ENCODE measurements at places on chromosomes 6 and 20. TPM values are rescaled to one million over a fixed set of nuclear protein-coding genes. Genes with fewer than 3 reads are reported as not detected.

The HLA-DRA gene
- total RNA-seq = 90.0 TPM

The PLA2G7 gene
- total RNA-seq = not detected

DNA sequence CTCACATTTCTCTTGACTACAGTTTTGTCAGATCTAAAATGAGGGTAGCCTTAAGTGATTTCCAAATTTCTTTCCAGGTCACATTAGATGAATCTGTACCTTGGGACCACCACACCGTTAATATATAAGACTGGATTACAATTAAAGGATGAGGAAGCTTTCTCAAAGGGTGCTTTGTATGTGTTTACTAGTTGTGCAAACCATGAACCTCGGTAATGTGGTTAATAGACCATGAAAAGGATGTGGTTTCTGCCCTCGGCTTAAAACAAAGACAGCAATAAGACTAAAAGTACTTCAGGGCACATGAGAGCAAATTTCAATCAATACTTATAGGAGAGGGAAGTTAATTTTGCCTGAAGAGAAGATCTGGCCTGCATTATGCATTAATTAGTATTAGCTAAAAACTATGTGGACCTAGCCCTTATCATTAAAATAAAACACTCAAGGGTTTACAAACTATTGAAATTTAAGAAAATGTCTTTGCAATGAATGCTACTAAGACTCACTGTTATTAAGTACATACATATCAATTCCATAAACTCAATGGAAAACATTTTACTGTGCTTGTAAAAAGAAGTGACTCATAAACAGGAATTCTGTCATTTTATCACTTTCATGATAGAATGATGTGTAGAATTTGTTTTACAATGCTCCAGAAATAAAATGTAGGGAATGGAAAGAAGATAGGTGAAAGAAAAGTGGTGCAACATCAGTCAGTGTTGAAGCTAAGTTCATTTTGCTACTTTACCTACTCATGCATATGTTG, 936 bp upstream of the TMX4 start:
- no peak for DNase-seq

The NHLRC1 gene
- 2.2 TPM for total RNA-seq

- DNase-seq = no peak
These were observed 168.4 kb downstream of the OR2B2 start for GRCh38 chr6:27743787-27744186.

The COL9A3 gene
- 0.67 TPM for total RNA-seq

All from psoas muscle (tissue), 8 donors.